Activated T-helper 1 cell treated with anti-CD3 and anti-CD28 coated beads, Interleukin-12 subunit alpha, Interleukin-12 subunit beta, Interleukin-2, Interleukin-4 antibody, amounts not matched to agents 30 ng/mL and 10 ng/mL and 1 ng/mL, durations not matched to agents 14 hours and 24 hours and 36 hours (primary cell): ENCODE measurements at places on chromosomes 16 and 17. TPM values are rescaled to one million over a fixed set of nuclear protein-coding genes. Genes with fewer than 3 reads are reported as not detected.

The CDK3 gene
- total RNA-seq, result 4.9 and 5.3 TPM in 2 replicates

The NOS2 gene
- total RNA-seq, result not detected in 2 replicates

DNA sequence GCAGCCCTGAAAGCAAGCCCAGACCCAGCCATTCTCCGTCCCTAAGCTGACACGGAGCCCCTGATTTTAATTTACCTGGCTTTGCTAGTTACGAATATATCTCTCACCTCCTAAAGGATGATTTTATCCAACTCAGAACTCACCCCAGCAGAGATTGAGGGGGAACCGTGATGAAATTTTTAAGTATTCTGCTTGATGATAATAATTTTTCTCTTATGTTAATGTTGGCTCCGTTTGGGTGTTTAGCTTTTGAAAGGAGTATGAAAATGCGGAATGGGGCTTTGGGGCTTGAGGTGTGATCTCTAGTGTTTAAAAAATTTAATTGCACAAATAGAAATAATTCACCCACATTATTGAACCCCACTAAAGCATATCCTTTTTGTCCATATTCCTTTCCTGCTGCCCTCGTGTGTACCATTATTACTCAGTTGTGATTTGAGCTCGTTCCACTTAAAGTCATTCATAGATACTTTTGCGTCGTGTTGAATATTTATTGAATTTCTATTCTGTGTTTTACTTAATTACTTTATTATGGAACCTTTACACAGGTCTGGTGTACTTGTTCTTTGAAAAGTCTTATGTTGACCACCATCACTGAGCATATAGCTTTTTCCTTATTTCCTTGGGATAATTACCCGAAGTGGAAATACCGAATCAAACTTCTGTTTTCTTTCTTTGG lies 775 bp downstream of the PRPSAP2 start:
- peak overlapping the region; percentile 85 for H3K4me3 ChIP-seq
- no peak for DNase-seq
- peaks cover 3% of the 10 kb centered on the region for H3K27me3 ChIP-seq
- H3K4me1 ChIP-seq, result peaks cover 50% of the 10 kb centered on the region

- no peaks in the 10 kb centered on the region for H3K36me3 ChIP-seq
- DNase-seq, result no peak
- H3K27ac ChIP-seq, result no peak overlapping the region
- no peak overlapping the region for H3K4me3 ChIP-seq
- no peaks in the 10 kb centered on the region for H3K4me1 ChIP-seq
Observed at GRCh38 chr16:83494459-83494858, 313.3 kb upstream of the HSBP1 start.

- H3K27me3 ChIP-seq, result peaks cover 2% of the 10 kb centered on the region
- no peak overlapping the region for H3K4me3 ChIP-seq
- no peak for DNase-seq
Observed at GRCh38 chr17:61307905-61308886, 91.4 kb upstream of the TBX2 start.

GRCh38 chr17:78678222-78678557 lies 101.0 kb upstream of the DNAH17 start:
- H3K27me3 ChIP-seq, result no peaks in the 10 kb centered on the region
- no peak overlapping the region for H3K4me3 ChIP-seq
- DNase-seq, result no peak
- H3K4me1 ChIP-seq, result no peaks in the 10 kb centered on the region
- H3K27ac ChIP-seq, result no peak overlapping the region
- H3K36me3 ChIP-seq, result peaks cover 55% of the 10 kb centered on the region

- no peaks in the 10 kb centered on the region for H3K4me1 ChIP-seq
- no peak for DNase-seq
- H3K4me3 ChIP-seq, result no peak overlapping the region
- no peaks in the 10 kb centered on the region for H3K27me3 ChIP-seq
- H3K27ac ChIP-seq, result no peak overlapping the region
- H3K36me3 ChIP-seq, result no peaks in the 10 kb centered on the region
Observed at GRCh38 chr16:51888534-51888933, 658.4 kb downstream of the TOX3 start.
